ENCODE measurements at places on chromosomes 3 and 15.

DNA sequence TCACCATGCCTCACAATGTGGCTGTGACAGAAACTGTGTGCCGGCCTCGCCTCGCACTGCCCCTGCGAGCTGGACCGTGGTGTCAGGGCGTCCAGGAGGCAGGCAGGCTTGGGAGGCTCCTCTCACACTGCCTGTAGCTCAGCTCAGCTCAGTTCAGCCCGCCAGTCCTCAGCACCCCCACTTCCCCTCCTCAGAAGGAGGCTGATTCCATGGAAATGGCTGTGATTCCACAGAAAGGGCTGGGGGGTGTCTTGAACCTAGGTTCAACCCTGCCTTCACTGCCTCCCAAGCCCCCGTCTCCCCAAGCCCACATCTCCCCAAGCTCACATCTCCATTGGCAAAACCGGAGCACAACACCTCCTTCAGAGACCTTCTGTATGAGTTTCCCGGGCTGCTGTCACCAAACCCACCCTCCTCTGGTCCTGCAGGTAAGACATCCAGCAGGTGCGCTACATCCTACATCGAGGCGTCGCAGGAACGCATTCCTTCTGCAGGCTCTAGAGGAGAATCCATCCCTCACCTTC, 94.0 kb downstream of the OCA2 start:
- no peak for DNase-seq

- DNase-seq: no peak
These were observed 7.7 kb downstream of the PLSCR1 start for GRCh38 chr3:146536681-146537080.

GRCh38 chr3:149670742-149671492, 13.1 kb upstream of the WWTR1 start:
- DNase-seq: no peak

DNA sequence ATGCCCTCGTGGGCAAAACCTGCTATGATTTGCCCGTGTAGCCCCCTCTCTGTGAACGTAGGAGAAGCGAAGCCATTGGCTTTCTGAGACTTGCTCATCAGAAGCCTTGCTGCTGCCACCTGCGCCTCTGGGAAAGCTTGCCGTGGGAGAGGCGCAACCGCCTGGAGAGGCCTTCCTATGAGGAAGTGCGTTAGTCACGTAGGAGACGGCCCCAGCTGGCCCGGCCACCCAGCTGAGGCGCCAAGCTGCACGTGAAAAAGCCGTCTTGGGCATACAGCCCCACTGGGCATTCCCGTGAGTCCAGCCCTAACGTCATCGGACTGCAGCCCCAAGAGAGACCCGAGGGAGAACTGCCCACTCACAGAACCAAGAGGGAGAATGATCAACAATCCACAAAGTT, 49.1 kb upstream of the TJP1 start:
- DNase-seq: peak; percentile 84

DNA sequence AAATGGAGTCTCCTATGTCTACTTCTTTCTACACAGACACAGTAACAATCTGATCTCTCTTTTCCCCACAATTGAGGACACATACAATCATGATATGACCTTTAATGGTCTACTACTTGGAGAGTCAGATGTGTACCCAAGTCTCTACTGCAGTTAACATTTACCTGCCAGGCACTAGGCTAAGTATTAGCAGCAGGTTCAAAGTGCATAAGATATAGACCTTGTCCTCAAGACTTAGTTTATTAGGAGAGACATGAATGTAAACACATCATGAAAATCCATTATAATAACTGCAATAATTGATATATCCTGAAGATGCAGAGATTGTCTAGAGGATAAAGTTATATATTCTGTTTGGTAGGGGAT, 3.1 kb downstream of the SLC35A5 start:
- no peak for DNase-seq

DNA sequence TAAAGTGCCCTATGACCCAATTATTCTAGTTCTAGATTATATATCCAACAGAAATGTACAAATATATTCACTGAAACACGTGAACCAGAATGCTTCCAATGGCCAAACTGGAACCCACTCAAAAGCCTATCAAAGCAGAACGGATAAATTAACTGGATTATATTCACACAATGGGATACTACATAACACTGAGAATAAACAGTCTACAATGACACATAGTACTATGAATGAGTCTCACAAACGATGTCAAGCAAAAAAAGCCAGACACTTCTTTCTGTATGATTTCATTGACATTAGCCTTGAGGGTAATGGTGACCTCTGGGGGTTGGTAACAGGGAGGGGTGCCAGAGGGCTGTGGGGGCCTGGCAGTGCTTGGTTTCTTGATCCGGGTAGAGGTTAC, 50.9 kb upstream of the HACD2 start:
- DNase-seq: no peak

DNA sequence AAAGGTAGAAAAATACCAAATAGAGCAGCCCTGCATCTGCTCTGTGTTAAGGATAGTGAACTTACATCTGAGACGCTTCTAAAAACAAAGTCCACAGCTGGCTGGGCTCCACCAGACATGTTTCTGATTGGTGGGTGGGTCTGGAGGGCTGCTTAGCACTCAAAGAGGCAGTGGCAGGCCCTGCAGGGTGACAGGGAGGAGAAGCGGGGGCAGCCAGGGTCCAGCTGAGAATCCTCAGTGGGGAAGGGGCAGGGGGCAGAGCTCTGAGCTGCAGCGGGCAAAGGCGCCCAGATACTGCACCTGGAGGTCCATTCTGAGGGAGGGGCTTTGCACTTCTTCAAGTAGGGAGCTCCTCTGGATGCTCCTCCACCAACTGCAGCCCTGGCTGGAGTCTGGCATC, 28.1 kb downstream of the PRR23E start:
- no peak for DNase-seq

GRCh38 chr3:63450023-63450422, 171.9 kb downstream of the SYNPR start:
- DNase-seq: no peak

Data from brain pericyte (primary cell).